ENCODE measurements at places on chromosomes 12 and 14.

DNA sequence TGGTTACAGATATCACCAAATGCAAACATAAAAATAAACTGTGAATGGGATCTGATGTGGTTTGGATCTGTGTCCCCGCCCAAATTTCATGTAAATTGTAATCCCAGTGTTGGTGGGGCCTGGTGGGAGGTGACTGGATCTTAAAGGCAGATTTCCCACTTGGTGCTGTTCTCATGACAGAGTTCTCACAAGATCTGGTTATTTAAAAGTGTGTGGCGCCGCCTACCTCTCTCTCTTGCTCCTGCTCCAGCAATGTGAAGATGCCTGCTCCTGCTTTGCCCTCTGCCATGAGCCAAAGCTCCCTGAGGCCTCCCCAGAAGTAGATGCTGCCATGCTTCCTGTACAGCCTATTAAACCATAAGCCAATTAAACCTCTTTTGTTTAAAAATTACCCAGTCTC lies 47.8 kb downstream of the SLC25A21 start:
- peak; percentile 45 for DNase-seq

DNA sequence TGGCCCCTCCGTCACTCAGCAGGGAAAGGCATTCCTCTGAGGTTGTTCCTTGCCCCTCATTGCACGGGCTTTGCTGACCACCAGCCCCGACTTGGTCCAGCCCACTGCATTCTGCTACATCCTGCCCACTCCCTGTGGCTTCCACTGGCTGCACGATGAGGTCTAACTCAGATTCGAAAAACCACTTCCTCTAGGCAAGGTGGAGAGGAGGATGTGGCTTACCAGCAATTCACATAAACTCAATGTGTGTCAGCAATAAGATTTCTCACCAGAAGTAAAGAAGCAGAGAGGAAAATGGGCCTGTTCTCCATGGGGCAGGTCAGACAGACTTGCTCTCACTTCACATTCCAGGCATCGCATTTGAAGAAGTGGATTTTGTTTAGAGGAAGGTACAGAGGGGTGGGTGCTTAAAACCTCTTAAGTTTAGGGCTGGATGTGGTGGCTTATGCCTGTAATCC lies 14.7 kb downstream of the GPR68 start:
- DNase-seq = no peak

GRCh38 chr12:101040936-101041335 lies 169.1 kb downstream of the SLC5A8 start:
- DNase-seq = no peak

DNA sequence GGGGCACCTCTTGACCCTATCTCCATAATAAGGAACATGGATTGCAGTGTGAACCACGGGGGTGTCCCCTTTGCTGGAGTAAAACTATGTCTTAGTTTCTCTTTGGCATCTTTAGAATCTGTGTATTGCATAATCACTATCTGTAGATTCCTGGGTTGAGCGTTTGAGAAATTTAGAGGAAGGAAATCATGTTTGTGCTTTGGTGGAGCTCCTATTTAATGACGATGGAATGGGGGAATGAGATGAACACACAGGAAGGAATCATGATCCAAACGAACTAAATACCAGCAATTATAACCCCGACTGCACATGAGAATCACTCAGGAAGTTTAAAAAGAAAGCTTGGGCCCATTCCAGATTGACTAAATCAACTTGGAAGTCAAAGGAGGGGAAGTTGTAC lies 1.3 kb upstream of the MYG1 start:
- no peak for DNase-seq

DNA sequence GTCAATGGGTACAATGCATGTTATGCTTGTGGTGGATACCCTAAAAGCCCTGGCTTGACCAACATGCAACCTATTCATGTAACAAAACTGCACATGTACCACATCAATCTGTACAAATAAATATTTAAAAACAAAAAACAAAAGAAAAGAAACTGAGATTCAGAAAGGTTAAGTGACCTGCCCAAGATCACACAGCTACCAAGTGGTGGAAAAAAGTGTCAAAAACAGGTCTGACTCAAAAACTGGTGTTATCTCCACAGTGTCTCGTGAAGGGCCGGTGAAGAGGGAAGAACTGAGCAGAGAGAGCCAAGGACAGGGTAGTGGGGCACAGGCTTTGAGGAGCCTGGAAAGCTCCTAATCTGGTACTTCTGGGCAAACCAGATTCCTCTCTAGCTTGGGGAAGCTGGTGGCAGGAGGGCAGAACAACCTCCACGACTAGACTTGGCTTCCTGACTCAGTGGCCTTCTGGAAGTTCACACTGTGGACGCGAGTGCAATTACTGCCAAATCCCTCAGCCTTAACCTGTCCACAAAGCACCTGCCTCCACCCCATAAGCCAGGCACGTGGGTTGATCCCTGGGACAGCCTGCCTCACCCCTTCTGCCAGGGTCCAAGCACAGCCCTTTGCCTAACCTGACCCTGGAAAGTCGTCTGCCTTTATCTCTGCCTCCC lies 15.6 kb downstream of the ZBTB39 start:
- no peak for DNase-seq

GRCh38 chr14:104152246-104152575 lies 13.8 kb downstream of the KIF26A start:
- DNase-seq = no peak

GRCh38 chr14:98181768-98182167 lies 1090.2 kb downstream of the BCL11B start:
- DNase-seq = no peak

DNA sequence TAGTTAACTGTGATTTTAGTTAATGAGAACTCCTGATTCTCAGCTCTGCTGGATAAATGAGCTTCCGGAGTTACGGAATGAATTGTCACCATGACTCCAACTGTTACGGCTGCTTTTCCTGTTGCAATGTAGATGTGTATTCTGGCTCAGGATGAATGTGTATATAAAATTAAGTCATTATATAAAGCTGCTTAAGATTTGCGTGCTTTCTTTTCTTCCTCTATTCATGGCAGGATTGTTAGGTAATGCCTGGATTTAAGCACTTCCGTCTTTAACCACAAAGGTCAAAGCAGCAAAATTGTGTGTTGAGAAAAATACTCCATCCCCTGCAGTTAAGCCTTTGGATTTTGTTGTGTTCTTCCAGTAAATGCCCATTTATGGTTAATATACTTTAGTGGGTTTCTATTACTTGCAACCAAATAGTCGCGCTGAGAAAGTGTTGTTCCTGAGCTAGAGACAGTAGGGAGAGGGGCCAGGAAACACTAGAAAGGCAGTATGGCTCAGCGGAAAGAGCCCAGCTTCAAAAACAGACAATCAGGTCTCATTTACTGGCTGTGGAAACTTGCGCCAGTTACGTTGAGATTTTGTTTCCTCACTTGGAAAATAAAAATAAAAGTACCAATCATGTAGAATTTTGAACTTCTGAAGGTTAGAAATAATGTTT lies 9.4 kb upstream of the CCDC175 start:
- DNase-seq = no peak

DNA sequence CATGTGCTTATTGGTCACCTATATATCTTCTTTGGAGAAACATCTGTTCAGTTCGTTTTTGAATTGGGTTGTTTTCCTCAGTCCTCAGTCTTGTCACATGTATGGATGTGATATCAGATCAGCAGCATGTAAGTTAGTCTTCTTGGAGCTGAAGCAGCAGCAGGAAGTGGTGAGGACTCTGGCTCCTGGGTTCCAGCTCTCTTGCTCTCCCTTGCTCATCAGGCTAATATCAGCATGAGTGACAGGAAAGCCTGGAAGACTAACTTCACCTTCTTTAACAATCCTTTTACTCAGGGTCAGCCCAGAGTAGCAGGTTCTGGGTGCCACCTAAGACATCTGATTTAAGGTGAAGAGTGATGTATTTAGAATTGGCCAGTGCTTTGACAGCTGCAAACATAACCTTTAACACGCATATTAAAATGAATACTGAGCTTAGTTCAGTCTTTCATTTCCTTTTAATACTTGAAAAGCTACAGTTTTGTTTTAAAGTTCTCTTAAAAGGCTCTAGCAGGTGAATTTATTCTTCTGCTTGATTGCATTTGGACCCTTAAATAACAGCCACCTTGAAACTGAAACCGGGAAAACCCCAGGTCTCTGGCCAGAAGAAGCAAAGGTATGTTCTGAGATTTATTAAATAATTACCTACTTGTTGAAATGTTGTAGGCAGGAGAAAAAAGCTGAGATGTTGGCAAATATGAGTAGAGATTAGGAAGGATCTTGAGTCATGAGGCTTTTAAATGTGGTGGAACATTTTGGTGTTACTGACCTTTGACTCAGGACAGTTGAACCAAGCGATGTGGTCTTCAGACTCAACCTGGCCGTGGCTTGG lies 54.3 kb downstream of the DRAM1 start:
- no peak for DNase-seq

DNA sequence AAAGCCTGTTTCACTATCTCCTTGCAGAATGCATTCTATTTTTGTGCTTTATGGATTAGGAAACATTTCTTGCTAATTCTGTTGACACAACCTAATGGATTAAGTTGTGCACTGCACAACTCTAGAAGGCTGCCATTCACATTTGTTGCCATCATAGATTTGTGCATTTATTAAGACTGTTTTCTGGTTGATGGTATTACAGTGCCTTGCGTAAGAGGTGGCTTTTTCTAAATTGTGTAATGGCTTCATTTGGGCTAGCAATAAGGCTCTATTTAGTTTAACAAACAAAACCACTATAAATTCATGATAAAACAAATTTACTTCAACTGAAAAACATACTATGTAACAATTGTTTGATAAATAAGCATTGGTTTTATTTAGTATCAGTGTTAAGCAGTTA lies 175.9 kb downstream of the TRHDE start:
- no peak for DNase-seq

DNA sequence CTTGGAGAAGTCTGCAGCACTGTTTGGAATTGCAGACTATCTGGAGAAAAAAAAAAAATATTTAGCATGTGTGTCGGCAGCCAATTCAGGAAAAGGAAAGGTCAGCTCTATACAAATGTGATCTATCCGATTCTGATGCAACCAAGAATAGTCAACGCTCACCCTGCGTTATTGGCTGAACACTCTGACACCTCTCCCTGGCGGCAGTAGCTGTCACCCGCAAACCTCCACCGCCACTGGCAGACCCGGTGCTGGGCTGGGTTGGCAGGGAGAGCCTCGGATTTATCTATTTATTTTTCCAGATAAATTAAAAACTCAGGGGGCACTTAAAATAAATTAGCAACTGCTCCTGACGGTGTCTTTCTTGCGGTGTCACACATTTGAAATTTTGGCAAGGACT lies 409.7 kb downstream of the VRK1 start:
- DNase-seq = no peak

DNA sequence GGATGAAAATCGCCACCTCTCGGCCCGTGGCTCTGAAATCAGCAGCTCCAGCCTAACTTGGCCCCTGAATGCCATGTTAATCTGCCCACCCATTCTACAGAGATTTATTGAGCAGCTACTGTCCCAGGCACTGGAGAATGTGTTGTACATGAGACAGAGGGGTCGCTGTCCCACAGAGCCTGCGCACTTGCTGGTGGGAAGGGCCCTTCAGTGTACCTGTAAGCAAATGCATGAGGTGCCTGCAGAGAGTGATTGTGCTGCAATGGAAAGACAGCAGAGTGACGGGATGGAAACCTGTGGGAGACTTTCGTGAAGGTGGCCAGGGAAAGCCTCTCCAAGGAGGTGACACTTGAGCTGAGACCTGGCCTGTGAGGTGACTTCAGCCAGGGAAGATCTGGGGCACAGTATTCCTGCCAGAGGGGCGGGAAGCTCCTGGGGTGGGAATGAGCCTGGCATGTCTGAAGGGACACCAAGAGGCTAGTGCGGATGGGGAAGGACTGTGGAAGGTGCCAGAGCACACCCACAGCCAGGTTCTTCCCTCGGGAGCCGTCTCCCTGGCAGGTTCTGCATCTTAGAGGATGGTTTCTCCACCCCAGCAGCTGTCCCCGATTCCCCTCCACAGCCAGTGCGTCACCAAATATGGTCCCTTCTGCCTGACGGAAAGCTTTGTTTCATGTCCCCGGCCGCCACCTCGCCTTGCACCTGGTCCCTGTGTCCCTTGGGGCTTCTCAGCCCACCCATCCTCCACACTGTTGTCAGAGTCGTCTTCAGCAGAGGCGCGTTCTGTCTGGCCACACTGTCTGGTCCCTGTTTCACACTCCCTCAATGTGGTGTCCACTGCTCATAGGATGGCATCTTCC lies 8.7 kb downstream of the SMIM41 start:
- no peak for DNase-seq

DNA sequence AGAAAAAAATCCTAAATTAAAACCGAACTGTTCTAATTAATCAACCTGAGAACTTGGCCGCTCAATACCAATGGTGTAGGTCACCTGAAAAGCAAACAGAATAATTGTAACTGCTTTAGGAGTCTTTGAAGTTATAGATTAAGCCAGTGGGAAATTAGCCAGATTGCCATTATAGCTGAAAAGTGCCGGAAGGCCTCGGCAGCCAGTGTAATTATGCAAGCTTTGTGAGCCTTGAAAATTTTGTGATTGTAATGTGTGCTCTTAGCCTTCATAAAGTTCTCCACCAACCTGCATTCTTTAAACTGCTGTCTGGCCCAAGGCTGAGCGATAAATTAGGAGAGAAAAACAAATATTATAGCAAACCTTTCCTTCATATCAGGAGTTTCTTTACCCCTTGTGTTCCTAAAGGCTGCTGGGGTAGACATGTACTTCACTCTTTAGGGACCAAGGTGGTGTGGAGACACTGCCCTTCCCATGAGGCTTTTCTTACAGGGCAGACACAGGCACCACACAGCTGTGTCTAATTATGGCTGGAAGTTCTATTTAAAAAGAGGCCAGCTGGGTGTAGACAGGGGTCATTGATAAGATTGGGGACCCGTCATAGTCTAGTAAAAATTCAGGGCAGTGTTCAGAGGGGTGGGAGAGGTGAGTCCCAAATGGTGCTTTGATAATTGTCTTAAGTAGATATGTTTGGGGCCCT lies 991.2 kb downstream of the FLRT2 start:
- DNase-seq = no peak

- DNase-seq = no peak
These were observed 82.0 kb upstream of the ESRRB start for GRCh38 chr14:76293923-76294322.

- no peak for DNase-seq
These were observed 1.5 kb upstream of the CCDC63 start for GRCh38 chr12:110845339-110845682.

DNA sequence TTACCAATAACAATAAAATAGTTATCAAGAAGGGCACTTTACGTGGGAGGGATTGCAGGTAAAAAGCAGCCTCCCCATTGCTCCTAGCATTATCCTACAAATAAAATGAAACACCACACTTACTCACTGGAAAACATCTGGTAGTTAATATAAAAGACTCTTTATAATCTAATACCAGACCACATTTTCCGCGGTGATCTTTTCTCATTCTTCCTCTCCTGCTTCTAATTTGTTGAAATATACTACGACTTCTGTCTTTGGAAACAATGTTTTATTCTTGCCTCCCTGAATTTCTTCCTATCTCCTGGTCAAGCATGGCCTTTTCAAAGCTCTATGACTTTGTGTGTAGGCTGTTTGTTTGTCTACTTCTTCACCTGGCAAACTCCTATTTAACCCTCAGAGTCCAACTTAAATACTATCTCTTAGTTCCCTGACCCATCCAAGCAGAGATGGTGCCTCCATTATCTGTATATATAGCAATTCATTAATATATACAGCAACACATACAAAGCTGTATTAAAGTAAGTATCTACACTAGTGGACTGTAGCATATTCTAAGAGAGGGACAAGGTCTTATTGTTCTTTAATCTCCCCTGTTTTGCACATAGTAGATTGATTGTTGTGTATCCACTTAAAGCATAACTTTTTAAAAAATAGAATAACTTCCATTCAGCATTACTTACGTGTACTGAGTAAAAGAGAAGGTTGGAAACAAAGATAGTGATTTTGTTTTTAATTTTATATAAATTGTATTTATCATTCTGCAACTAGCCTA lies 228.3 kb downstream of the CEP128 start:
- DNase-seq = no peak

Measured in WTC11 (cell line).